ENCODE measurements at places on chromosomes 7 and 10.

- no peak for DNase-seq
Observed at GRCh38 chr10:44715136-44715535, 196.0 kb upstream of the TMEM72 start.

DNA sequence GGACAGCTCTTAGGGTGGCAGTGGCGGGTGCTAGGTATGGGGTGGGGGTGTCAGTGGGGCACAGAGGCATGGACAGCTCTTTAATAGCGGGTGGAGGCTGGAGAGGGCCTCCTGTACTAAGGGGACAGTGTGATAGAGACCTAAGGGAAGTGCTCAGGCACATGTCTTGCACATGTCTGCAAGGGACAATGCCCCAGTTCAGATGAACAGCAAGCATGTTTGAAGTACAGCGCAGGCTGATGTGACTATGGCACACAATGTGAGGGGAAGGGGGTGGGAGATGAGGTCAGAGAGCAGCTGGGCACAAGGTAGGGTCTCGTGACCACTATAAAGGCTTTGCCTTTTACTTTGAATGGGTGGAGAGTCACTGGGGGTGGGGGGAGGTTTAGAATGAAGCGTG, 3.5 kb downstream of the GIMAP8 start:
- DNase-seq, result no peak

- DNase-seq, result no peak
Observed at GRCh38 chr10:94213980-94214379, 148.8 kb downstream of the NOC3L start.

DNA sequence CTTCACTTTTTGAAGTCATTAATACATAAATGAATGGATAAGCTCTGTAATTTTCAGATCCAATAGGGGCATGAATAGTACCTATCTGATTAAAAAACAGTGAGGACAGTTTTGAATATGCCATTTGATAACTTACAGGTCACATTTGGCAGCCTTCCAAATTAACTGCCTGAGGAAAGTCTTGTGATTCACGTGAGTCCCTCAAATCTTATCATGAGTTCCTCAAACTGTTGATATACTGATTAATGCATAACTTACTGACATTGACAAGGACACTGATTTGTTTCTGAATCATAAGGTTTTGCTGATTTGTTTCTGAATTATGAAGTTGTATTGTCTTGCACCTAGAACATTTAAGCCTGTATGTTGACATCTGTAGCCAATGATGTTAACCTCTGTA, 55.1 kb downstream of the ANKMY2 start:
- DNase-seq, result no peak

- DNase-seq, result no peak
Observed at GRCh38 chr7:81810476-81811155, 40.8 kb upstream of the HGF start.

- DNase-seq, result peak; percentile 16
Observed at GRCh38 chr10:124307591-124307990, 111.1 kb downstream of the OAT start.
